ENCODE measurements at places on chromosomes 4 and X.

GRCh38 chr4:47824840-47825239 is 13.0 kb downstream of the CORIN start:
- no peak for DNase-seq

- DNase-seq, result no peak
These were observed 29.0 kb upstream of the BCLAF3 start for GRCh38 chrX:20019672-20020365.

GRCh38 chr4:154018659-154019058 is 229.8 kb upstream of the SFRP2 start:
- no peak for DNase-seq

GRCh38 chr4:120990246-120990645 is 67.7 kb upstream of the PRDM5 start:
- no peak for DNase-seq

DNA sequence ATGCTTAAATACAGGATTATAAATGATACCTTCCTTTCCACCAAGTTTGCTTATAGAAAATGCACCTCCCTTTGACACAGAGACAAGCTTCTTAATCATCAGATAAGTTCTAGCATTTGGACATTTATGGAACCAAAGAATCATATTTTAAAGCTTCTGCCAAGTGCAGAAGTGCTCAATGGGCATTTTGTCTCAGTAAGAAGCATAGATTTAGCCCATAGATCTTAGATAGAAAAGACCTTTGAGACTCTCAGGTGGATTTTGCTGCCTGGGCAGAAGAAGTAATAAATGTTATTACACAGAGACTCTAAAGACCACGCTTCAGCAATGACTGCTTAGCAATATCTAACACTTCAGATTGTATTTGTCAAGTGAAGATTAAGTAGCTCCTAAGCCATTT is 174.6 kb downstream of the VEGFC start:
- no peak for DNase-seq

GRCh38 chr4:48331577-48332330 is 9.6 kb upstream of the SLAIN2 start:
- no peak for DNase-seq

- no peak for DNase-seq
These were observed 100.5 kb downstream of the GPR143 start for GRCh38 chrX:9665113-9665512.

GRCh38 chr4:79217025-79217424 is 108.8 kb downstream of the NAA11 start:
- DNase-seq, result no peak

GRCh38 chr4:28350485-28350884 is 1489.8 kb downstream of the STIM2 start:
- no peak for DNase-seq
